GM18507 (cell line): ENCODE measurements at places on chromosomes 16 and 17.

DNA sequence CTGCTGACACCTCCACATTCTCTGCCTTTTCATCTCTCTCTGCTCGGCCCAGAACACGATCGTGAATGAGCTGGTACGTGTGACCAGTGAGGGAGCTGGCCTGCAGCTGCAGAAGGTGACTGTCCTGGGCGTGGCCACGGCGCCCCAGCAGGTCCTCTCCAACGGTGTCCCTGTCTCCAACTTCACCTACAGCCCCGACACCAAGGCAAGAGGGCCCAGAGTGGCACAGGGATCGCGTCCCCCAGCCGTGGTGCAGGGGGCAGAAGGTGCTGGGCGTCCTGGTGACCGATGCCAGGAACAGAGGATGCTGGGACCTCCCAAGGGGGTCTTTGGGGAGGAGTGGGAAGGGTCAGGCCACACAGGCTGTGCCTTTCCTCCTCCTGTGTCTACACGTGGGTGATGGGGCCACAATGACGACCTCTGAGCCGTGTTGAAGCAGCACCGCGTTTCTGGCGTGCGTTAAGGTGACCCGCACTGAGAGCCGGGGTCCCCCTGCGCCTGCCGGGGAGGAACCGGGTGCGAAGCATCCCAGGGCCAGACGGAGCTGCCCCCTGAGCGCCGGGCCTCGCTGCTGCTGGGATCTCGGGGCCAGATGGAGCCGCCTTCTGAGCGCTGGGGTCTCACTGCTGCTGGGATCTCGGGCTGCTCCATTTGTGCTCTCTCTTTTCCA is 17.4 kb downstream of the GAA start:
- no peak for DNase-seq

DNA sequence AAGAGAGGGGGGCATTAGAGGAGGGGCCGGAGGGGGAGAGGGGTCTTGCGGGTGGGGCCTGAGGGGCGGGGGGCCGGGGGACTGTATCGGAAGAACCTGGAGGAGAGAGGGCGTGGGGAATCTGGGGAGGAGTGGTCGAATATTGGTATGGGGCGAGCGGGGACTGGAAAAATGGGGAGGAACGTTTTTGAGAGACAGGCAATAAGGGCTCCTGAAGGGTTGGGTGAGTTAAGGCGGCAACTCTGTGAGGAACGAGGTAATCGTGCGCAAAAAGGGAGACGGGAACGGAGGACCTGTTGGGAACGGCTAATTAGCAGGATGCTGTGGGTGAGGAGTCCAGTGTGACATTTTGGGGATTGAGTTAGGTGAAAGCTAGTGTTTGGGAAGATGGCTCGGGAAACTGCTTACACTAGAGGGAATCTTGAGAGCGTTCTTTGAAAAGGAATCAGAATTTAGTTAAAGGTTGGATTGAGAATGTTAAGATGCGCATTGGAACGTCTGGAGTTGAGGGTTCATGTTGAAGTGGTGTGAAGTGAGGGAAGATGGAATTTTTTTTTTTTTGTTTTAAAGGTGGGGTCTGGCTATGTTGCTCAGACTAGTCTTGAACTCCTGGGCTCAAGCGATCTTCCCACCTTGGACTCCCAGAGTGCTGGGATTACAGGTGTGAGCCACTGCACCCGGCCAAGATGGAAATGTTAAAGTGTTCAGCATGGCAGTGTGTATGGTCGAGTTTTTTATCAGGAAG is 662 bp downstream of the WIPF2 start:
- DNase-seq, result no peak

DNA sequence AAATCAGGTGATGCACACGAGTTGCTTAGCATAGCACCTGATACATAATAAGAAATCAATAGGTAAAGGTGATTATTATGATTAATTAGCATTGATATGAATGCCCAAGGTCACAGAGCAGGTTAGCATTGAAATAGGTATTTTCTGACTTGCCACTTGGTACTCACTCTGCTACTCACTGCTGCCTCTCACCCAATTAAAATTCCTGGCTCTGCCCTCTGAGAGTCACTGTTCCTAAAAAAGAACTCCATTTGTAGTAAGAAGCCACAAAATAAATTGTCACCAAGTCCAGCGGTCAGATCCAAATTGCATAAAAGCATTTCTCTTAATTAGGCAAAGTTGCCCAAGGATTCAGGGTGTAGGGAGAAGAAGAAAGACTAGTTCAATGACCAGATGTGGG is 8.9 kb upstream of the GRIN2A start:
- DNase-seq, result no peak

DNA sequence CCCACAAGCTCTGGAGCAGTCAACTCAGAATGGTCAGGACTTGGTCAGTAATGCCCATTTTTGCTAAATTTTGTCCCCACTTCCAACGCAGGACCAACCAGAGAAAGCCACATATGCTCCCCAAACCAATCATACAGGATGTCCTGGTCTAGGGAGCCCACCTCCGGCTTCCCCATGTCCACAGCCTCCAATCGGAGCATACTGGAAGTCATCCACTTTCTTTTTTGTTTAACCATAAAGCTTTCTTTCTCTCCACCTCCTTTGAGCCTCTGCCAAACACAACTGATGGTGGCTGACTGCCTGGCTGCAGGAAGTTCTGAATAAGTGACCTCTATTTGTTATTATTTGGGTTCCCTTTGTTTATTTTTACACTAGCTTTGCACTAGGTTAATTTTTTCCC is 549.1 kb downstream of the WWOX start:
- DNase-seq, result no peak

GRCh38 chr17:64718058-64718457 is 56.0 kb upstream of the SMURF2 start:
- DNase-seq, result no peak

DNA sequence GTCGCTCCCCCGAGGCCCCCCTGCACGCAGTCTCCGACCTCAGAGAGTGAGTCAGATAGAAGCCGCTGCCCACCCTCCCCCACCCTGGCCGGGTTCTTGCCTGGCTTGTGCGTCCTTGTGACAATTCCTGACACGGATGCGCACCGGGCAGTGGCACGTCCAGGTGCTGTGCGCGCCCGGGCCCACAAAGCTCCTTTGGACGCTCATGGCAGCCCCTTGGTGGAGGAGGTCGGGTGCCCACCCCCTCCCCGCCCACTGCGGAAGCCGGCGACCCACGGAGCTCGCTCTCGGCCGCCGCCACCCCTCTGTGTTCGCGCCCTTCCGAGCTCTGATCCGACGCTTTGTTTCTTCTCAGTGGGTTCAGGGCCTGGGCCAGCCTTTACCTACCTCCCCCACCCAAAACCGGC is 662 bp upstream of the TUBB3 start:
- no peak for DNase-seq

GRCh38 chr17:82435103-82435502 is 15.4 kb downstream of the CYBC1 start:
- no peak for DNase-seq

DNA sequence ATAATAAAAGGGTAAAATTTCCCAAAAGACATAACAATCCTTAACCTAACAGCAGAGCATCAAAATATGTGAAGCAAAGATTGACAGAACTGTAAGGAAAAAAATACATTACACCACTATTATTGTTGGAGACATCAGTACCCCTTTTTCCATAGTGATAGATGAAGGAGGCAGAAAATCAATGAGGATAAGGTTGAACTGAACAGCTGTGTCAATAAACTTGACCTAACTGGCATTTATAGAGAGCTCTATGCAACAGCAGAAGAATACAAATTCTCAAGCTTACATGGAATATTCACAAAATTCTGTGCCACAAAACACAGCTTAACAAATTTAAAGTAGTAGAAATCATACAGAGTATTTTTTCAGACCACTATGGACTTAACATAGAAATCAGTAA is 195.0 kb upstream of the ELAC2 start:
- DNase-seq, result no peak

- DNase-seq, result no peak
Observed at GRCh38 chr16:787321-787966, 737 bp downstream of the RPUSD1 start.

GRCh38 chr16:85234310-85235204 is 122.3 kb upstream of the CIBAR2 start:
- no peak for DNase-seq

DNA sequence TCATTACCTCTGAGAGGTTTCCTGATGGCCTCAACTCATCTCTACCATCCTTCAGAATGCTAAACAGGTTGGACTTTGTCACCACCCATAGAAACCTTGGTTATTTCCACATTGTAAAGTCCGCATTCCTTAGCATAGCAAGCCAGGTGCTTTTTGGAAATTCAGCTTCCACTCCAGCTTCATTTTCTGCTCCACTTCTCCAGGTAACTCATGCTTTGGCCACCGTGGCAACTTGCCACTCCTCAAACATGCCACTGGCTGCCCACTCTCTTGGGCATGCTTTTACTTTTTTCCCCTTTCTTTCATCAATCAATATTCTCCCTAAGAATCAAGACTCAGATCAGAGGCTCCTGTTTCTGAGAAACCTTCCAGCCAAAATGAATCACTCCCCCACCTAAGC is 203.3 kb downstream of the CA10 start:
- DNase-seq, result no peak
